ENCODE measurements at places on chromosomes 4 and X.

DNA sequence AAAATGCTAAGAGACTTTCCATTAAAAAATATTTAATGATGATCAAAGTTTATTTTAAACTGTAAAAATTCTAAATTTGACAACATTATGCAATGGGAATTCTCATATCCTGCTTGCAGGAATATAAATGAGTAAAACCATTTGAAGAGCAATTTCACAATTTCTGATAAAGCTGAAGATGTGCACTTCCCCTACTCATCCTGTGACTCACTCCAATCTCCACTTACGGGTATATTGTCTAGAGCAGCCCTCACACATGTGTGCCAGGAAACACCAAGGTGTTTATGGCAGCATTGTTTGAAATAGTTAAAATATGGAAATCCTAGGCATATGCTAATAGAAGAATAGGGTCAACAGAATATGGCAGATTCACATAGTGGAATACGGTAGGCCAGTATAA, 158.4 kb downstream of the PDHA2 start:
- DNase-seq, result no peak

DNA sequence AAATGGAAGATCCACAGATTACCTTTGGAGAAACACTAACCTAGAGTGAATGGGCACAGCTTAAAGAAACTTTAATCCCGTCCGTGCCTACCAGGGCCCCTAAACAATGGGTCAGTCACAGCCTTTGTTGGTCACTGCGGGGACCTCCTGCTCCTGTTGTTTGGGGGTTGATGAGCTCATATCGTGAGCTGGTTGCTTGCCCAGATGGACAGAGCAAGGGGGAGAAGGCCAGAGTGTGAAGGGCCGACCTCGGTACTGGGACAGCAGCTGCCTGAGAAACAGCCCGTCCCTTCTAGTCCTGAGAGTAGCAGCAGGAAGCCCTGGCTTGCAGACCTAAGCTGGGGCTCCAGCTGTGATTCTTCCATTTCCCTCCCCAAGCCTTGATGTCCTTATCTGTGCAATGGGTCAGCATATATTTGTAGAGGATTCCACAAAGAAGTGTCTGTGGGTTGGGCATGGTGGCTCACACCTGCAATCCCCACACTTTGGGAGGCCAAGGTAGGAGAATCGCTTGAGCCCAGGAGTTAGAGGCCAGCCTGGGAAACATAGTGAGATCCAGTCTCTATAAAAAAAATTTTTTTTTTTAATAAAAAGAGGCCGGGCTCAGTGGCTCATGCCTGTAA, 69.6 kb upstream of the SLC34A2 start:
- DNase-seq, result no peak

DNA sequence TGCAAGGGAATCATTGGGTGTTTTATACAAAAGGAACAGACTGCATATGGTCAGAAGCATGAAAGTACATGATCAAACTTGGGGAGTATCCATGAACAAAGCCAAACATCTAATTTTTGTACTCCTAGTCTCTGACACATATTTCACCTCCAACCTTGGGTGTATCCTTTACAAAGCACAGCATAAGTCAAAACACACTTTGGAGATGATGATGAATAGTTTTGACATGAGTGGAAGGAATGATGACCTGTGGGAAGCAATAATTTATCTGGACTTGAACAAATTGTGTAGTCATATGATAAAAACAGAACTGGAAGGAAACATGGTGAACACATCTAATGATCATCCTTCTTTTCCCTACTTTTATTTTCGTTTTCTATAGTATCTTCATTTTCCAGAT, 108.7 kb upstream of the PLS3 start:
- no peak for DNase-seq

- DNase-seq, result no peak
Measured at GRCh38 chr4:76326515-76326914, 20.0 kb downstream of the STBD1 start.

GRCh38 chr4:183171484-183172267, 72.6 kb downstream of the WWC2 start:
- DNase-seq, result no peak

DNA sequence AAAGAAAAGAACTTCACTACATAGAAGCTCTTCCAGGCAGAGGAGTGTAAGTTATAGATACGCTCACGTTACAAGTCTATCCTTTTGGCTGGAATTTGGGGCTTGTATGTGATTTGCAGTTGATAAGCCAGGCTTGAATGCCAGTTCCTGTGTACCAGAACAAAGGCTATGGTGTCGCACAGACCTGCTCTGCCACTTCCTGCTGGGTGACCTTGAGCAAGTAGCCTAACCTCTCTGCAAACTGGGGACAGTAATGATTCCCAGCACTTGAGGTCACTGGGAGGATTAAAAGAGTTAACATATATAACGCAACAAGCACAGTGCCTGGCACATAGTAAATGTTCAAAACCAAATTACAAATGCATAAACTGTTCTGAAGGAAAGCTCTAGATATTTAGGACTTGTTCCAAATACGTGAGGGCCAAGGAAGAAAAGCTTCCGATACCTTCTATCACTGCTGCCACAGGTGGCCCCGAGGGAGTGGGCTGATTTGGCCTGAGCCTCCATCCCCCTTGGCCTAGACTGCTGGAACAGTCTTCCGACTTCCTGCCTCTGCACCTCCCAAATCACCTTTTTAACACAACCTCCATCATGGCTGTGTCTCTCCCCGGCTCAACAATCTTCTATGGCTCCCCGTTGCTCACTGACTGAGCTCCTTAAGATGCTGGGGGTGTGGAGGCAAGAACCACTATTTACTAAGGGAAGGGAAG, 1.3 kb upstream of the SOWAHD start:
- no peak for DNase-seq

DNA sequence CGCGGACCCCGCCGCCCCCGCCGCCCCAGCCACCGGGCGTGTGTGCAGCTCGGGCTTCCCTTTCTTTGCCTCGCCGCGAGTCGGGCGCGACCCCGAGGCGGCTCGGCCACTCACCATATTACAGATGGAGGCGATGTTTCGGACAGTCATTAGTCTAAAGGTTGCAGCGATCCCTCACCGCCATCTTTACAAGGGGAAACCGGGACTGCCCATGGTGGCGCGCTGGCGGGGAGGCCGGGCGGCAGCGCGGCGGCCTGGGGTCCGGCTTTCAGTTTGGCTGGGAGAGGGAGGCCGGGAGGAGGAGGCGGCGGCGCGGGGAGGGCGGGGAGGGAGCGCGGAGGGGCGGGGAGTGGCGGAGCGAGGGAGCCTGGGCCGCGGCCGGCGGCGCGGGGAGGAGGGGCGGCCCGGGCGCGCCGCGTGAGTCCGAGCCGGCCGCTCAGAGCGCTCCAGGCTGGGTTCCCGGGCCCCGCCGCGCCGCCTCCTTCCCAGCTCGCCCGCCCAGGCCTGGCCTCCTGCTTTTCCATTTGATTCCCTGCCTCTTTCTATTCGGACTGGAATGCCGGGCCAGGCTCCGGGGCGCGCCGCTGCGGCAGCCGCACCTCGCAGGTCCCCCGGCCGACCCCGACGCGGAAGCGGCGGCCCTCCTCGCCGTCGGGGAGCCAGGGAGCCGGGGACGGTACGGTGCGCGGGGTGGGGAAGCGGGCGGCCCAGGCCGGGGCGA, at the start of gene USP46:
TSS of gene USP46 (minus strand) at position 301 of the 721 bp plus-strand sequence. CDS start at position 150, 151 bp downstream.
- no peak for DNase-seq

GRCh38 chr4:25888781-25889180, 25.2 kb upstream of the SMIM20 start:
- DNase-seq, result no peak

GRCh38 chrX:112678831-112679230, 907 bp downstream of the LHFPL1 start:
- no peak for DNase-seq

DNA sequence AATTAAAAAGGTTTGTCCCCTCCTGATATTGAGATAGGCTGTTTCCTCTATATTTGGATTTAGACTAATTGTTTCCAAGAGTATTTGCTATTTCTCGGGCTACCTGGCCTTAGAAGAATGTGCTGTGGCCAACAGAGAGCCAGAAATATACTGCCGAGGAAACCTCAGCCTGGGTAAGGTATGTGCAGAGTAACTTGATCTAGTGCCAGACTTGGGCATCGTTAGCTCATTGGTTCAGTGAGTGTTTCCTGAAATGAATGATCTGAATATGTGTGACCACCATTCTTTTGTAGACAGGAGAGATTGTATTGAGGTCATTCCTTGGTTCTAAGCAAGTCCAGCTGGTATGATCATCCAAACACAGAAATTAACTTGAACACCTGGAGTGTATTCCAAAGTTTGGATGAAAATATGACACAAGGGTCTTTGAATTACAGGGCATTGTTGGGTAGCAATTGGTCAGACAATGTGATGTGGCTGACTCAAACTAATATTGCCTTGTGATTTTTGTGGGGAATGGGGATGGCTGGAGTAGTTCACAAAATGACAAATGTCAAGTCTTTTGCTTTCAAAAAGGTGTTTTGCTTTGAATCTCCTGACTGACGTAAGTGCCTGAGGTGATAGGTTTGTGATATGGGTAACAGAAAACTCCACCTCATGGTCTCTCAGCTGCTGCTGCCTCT, 100.2 kb upstream of the CXCL13 start:
- no peak for DNase-seq

DNA sequence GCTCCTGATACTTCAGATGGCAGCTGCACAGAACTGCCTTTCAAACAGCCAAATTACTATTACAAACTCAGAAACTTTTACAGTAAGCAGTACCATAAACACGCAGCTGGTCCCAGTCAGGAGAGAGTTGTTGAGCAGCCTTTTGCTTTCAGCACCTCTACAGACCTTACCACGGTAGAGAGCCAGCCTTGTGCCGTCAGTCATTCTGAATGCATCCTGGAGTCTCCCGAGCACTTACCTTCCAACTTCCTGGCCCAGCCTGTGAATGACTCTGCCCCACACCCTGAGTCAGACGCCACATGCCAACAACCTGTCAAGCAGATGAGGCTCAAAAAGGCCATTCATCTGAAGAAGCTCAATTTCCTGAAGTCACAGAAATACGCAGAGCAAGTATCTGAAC, 12.4 kb downstream of the ZBTB49 start:
- no peak for DNase-seq

DNA sequence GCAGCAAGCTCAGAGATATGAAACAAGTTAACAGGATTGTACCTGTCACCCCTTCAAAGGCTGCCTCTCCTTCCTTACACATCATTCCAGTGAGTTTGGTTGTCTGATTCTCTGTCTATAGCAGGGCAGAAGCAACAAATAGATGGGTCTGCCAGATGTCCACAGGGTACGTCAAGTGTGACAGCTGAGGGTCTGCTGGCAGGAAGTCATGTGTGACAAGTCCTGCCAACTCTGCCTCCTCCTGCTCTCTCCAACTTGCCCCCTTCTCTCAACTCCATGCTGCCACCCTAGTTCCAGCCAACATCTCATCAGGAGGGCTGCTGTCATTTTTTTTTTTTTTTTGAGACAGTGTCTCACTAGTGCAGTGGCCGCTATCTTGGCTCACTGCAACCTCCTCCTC, 109.2 kb downstream of the NSUN7 start:
- no peak for DNase-seq
